ENCODE measurements at places on chromosomes 2 and 18.

- DNase-seq: no peak
Measured at GRCh38 chr2:72613931-72614330, 211.9 kb downstream of the EXOC6B start.

DNA sequence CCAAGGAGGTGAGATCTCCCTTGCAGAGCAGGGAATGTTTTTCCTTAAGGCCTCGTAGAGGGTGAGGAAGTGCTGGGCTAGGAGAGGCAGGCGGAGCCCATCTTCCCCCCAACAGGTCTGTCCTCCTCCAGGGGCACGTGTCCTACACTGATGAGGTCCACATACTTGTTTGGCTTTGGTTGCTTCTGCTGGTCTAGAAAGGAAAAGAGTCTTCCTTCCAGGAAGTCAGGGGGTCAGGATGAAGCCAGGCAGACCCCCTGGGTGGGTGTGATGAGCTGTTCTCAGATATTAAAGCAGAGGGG, 6.0 kb downstream of the SH3BP4 start:
- DNase-seq: no peak

DNA sequence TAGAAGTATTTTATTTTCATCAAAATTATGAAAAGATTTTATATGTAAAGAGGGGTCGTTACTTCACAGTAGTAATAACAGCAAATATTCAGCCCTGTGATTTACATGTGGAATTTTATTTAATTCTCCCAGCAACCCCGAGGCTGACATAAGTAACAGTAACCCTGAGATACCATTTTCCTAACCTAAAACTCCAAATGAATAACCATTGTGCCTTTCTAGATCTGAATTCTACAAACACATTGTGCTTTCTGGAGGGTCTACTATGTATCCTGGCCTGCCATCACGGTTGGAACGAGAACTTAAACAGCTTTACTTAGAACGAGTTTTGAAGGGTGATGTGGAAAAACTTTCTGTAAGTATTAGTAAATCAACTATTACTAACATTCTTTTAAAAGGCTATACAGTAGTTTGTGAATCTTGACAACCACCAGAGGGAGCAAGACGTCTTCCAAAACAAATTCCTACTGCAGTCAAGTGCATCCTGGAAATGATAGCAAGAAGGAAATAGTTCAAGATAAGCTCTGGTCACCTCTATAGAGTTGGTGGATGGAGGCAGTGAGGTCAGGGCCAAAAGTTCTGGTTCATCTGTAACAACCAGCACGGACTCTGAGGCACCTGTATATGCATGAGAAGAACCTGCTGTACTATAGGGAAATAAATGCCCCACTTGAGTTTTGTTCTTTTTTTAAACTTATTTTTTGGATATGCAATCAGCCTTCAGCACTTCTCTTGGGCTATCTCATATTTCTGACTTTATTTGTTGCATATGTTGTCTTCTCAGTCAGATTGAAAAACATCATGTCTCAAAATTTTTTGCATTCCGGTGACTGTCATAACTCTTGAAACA, 37.4 kb downstream of the ACTR2 start:
- peak; percentile 49 for DNase-seq

GRCh38 chr2:161041356-161041755, 118.9 kb upstream of the TANK start:
- no peak for DNase-seq

GRCh38 chr2:150595803-150596470, 108.5 kb upstream of the RND3 start:
- DNase-seq: no peak
